ENCODE measurements at places on chromosomes 16 and 17.

DNA sequence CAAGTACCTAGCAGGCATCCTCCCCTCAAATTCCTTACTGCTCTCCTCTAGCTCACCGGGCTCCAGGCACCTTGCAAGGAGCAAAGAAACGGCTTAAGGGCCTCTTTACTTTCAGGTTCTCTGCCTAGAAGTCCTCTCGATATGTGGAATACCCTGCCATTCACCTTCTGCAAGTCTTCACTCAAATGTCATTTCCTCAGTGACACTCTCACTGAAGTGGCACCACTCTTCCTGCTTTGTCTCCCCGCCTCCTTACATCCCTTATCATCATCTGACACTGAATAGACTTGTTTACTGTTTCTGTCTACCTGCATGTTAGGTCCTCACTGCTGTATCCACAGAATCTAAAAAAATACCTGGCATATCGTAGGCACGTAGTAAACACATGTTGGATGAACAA lies 947 bp downstream of the SLC7A6OS start:
- DNase-seq: no peak

DNA sequence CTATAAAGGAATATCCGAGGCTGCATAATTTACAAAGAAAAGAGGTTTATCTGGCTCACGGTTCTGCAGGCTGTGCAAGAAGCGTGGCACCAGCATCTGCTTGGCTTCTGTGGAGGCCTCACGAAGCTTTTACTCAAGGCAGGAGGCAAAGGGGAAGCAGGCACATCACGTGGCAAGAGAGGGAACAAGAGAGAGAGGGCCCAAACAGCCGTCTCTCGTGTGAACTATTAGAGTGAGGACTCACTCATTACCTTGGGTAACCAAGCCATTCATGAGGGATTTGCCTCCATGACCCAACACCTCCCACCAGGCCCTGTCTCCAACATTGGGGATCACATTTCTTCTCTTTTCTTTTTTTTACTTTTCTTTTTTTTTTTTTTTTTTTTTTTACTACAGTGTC lies 7.5 kb upstream of the ALKBH5 start:
- DNase-seq: no peak

DNA sequence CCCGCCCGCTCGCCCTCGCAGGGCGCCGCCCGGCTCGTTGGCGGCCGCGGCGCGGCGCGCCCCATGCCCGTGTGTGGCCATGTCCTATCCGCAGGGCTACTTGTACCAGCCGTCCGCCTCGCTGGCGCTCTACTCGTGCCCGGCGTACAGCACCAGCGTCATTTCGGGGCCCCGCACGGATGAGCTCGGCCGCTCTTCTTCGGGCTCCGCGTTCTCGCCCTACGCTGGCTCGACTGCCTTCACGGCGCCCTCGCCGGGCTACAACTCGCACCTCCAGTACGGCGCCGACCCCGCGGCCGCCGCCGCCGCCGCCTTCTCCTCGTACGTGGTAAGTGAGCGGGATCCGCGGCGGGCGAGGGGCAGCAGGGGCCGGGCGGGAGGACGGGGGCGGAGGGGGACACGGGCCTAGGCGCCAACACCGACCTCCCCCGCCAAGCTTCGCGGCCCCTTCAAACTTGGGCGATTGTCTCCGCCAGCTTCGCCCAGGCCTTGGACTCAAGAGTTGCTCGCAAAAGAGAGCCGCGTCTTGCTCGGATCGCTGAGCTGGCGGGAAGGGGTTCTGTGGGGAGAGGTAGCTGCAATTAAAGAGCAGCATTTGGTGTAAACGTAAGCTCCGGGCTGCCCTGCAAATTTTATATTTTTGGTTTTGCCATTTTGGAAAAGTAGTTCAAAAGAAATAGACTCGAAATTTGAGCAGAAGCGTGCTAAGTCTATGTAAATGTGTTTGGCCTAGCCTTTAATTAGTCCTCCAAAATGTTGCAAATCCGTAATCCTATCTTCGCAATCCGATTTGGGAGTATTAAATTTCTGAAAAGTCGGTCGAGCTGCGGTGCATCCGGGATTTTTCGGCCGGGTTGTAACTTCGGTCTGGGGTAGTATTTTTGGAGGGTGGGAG lies 702 bp downstream of the IRX5 start:
- DNase-seq: no peak

- no peak for DNase-seq
Observed at GRCh38 chr17:33366960-33367359, 73.9 kb upstream of the ASIC2 start.

- DNase-seq: no peak
Observed at GRCh38 chr17:14748036-14748710, 447.3 kb downstream of the HS3ST3B1 start.

DNA sequence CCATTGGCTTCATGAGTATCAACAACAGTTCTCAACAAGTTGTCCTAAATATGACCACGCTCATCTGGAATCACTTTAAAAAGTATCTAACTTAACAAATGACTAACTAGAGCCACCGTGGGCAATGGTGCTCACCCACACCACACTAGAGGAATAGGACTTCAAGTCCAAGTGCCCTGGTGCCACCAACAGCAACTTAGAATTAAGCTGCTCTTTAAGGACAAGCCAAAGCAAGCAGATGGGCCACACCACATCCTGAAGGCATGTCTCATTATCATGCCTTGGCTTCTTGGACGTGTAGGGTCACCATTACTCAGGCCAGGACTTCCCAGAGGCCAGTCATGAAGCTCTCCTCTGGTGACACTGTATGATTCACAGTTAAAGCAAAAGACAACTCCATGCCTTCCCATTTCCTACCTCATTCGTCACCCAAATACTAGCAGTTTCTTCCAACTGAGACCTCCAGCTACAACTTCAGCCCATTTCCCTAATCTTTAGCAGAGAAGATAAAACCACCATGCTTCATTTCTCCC lies 9.4 kb upstream of the SLC6A4 start:
- DNase-seq: no peak
